Activated naive CD8-positive, alpha-beta T cell treated with anti-CD3 and anti-CD28 coated beads for 36 hours (primary cell): ENCODE measurements at places on chromosomes 11 and 22.

GRCh38 chr22:46365166-46365624 lies 29.7 kb downstream of the TRMU start:
- DNase-seq, result no peak

GRCh38 chr22:40449676-40450035 lies 79.3 kb downstream of the SGSM3 start:
- DNase-seq, result no peak

DNA sequence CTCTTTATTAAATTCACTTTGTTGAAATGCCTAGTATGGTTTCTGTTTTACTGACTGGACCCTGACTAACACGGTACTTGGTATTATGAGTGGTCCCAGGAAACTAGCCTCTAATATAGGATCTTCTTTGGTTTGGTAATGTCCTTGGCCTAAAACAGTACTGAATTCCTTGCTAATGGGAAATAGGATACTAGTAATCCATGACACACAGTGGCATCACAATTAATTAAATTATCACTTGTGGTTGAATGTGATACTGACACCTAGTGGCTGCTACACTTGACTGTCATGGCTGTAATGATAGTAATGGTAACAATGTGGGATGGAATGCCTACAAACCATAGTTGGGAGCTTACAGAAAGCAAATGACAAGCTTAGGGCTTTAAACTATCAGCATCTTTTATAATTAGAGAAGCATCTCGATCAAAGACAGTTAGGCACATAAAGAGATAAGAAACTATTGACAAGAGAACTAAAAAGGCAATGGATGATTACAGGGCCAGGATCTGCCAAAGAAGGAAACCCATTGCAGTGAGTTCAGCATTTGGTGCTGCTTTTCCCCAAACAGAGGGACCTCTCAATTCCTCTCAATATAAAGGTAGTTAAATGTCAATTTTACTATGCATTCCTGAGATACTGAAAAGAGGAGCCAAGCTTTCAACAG lies 8.6 kb downstream of the DNHD1 start:
- DNase-seq, result no peak

DNA sequence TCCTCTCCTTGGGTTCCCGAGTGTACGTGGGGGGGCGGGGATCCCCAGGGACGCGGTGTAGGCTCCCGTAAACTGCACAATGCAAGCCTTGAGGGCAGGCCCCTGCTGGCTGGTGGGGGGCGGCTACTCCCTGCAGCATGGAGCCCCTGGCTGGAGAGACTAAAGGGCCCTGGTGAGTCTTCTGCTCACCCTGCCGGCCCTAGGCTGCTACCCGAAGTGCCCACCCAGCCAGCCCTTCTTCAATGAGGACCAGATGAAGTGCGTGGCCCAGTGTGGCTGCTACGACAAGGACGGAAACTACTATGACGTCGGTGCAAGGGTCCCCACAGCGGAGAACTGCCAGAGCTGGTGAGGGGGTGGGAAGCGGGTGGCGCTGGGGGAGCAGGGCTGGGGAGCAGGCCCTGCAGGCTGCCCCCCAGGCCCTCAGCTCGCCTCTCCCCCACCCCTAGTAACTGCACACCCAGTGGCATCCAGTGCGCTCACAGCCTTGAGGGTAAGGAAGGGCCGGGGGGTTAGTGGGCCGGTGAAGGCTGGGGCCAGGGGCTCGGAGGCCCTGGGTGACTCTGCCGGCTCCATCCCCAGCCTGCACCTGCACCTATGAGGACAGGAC lies 16.8 kb downstream of the MUC5B start:
- no peak for DNase-seq

GRCh38 chr11:6453152-6453551 lies 12.4 kb upstream of the HPX start:
- DNase-seq, result no peak

DNA sequence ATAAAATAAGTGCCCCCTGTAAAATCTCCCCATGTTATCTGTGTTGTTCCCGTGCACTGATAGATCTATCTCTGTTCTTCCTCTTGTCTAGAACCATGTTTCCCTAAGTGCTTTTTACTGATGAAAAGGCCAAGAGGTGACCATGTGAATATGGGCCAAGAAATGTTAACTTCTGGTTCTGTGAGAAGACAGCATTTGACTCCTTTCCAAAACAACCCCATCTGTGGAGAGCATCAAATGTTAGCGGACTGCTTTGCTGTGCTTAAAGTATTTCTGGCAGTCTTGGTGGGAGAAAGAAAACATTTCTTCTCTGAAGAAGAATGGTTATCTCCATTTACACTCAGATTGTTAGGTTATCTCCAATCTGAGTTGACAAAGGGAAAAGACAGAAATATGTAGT lies 58.6 kb upstream of the GUCY1A2 start:
- DNase-seq, result no peak

GRCh38 chr11:1195682-1196515 lies 27.0 kb upstream of the MUC5B start:
- no peak for DNase-seq

GRCh38 chr11:61905801-61906521 lies 11.4 kb downstream of the RAB3IL1 start:
- DNase-seq, result no peak

DNA sequence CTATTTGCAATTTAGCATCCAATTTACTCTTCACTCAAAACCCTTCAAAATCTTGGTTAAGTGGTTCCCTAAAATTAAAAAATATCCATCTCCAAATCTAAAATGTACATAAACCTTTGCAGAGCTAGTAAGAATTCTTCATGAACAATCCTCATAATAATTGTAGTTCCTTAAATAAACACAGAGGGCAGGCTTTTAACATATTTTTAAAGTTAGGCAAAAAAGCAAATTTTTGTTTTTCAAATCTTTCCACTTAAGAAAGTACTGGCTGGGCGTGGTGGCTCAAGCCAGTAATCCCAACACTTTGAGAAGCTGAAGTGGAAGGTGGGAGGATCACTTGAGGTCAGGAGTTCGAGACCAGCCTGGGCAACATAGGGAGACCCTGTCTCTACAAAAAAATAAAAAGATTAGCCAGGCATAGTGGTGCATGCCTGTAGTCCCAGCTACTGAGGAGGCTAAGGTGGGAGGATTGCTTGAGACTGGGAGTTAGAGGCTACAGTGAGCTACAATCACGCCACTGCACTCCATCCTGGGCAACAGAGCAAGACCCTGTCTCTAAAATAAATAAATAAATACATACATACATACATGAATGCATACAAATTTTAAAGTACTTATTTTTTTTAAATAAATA lies 25.1 kb upstream of the PLAAT3 start:
- DNase-seq, result no peak

DNA sequence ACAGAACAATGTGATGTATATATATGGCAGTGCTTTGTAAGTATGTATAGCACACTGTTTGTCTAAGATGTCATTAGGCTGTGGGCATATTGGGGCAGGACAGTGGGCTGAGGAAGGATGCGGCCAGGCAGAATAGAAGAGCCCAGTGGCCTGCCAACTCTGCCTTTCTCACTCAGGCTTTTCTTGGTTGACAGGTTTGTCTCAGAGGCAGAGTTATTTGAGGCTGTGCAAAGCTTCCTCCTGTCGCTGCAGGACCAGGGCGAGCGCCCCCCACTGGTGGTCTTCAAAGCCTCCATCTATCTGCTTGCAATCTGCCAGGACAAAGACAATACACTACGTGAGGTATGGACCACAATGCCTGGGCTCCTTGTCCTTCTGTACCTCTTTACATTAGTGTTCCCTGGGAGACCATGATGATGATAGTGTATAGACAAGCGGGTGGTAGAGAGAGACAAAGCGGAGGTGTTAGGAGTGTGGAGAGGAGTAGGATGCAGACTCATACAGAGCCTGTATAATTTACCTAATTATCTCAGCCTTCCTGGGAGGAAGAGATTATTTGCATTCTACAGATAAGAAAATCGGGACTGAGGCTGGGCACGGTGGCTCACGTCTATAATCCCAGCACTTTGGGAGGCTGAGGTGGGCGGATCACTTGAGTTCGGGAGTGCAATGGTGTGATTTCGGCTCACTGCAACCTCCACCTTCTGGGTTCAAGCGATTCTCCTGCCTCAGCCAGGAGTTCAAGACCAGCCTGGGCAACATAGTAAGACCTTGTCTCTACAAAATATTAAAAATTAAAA lies 37.3 kb upstream of the CCDC134 start:
- DNase-seq, result peak; percentile 24
